ENCODE measurements at places on chromosomes 12 and 14. TPM values are rescaled to one million over a fixed set of nuclear protein-coding genes. Genes with fewer than 3 reads are reported as not detected.

- no peak for DNase-seq
Observed at GRCh38 chr14:89215114-89215513, 201.9 kb downstream of the FOXN3 start.

Gene L3HYPDH
- 30.3 TPM for total RNA-seq

- DNase-seq: peak; percentile 71
Observed at GRCh38 chr14:69460093-69460701, 24.3 kb upstream of the PLEKHD1 start.

Gene RPAP3
- 52.0 TPM for total RNA-seq

- DNase-seq: no peak
Observed at GRCh38 chr12:95445884-95446505, 28.0 kb upstream of the METAP2 start.

DNA sequence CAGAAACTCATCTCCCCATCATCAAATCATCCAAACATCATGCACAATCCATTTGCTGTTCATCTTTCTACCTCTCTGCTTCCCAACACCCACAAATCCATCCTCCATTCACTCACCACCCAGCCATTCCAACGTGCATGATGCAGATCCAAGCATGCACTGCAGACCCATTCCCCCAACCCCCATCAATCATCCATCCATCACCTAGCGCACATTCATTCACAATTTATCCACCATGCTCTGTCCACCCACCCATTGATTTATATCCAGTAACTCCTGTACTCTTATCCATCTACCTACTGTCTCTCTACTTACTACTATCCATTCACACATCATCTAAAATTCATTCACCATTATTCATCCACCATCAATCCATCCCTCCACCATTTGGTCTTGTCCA, 4.0 kb upstream of the AMN start:
- no peak for DNase-seq

GRCh38 chr12:6031001-6031400, 85.9 kb upstream of the ANO2 start:
- peak; percentile 24 for DNase-seq

GRCh38 chr14:99611646-99612045, 7.6 kb upstream of the CCDC85C start:
- DNase-seq: no peak

Gene MYF6
- total RNA-seq: not detected

DNA sequence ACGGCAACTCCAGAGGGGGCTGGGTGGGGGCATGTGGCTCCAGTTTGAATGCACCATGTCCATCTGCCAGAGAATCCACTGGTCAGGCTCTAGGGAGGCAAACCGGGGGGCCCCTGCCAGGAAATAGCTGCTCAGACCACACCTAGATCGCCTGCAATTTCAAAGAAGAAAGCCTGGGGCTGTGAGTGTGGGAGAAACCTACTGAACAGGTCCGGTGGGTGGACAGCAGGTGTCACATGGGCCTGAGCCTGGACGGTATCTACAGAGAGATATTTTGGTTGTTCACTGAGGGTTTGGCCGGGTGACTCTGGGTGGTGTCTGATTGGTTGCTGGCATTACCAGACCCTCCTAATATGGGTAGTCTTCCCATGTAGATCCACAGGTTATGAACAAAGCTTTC, 32.0 kb downstream of the DAO start:
- no peak for DNase-seq

DNA sequence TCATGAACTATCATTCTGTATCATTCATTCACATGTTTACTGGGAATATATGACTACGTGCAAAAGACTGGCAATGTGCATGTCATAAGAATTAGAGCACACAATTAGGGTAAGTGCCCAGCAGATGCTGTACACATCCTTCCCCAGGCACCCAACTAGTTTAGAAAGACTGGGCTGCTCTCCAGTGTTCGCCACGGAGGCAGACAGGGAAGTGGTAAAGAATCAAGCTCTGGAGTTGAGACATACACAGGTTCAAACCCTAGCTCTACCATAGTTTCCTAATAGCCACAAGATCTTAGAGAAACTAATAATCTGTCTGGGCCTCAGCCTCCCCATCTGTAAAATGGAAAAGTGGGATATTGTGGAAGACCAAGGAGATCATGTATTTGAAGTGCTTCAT, 6.8 kb downstream of the TMCC3 start:
- DNase-seq: no peak

DNA sequence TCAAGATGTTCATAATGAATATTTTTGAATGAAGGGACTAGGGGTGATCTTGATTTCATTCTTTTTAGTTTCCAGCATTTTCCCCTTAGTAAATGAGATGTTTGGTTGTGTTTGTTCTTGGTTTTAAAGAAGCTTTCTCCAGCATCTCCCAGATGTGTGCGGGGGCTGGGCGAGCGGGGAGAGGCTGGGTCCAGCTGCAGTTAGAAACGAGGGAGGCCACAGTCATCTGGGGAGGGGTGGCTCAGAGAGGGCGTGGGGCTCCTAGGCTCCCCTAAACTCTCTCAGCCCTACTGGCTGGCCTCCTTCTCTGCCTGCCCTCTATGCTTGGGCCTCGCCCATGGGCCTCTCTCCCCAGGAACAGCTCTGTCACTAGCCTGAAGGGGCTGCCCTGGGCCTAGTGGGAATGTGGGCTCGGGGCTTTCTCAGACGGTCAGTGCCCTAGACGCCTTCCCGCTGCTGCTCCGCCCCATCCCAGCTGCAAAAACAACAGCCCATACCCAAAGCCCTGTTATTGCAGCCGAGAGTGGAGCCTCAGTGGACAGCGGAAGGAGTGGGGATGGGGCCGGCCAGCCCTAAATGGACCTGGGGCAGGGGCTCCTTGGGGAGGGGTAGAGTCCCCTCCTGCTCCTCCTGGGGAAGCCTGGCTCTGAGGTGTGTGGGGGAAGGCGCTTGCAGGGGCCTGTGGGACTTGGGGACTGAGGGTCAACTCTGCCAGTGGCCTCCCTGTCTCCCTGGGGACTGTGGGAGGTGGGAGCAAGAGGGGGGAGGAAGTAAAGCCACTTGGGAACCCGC, 18.3 kb upstream of the EIF2B2 start:
- DNase-seq: no peak

- no peak for DNase-seq
Observed at GRCh38 chr12:70971001-70971794, 50.7 kb upstream of the PTPRR start.

DNA sequence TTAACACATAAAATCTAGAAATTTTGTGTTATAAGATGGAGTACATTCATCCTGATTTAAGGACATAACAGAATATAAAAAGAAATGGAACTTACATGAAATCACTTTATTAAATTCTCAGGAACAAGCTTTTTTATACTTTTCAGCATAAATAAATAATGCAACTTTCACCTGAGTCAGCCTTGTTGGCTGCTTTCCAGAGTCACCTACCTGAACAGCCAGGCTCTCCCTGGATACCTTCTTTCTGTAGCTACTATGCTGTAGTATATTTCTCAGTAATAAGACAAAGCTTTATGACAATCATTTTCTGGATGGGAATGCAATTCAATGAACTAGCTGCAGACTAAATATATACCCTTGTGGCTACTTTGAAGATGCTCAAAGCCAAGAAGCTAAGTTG, 111.9 kb downstream of the NTS start:
- no peak for DNase-seq

DNA sequence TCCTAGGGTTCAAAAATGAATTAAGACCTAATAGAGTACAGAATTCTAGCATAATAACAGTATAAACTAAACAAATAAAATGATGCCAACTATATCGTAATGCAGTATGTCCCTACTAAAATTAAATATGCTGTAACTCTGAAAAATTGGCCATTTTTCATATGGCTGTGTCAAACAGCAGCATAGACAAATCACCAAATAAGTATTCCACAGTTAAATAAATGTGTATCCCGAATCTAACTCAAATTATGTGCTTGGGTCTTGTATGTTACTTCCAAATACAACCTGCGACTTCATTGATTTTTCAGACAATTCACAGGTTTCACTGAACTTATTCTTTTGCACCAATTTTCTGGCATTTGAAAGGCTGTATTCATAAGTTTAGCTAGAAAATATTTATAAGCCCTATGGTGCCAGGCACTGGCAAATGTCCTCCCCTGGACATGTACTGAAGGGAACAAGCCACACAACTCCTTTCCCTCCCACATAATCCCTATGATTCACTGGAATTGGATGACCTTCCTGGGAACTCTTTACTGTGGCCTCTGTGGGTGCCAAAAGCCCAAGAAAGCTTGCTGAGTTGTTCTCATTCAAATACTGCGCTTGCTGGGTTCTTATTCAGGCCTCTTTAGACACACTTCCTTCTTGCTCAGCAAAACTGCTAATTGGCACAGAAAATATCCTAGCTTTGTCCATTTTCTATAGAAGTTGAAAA, 108.8 kb downstream of the KITLG start:
- no peak for DNase-seq
